ENCODE measurements at places on chromosomes 3 and 15.

DNA sequence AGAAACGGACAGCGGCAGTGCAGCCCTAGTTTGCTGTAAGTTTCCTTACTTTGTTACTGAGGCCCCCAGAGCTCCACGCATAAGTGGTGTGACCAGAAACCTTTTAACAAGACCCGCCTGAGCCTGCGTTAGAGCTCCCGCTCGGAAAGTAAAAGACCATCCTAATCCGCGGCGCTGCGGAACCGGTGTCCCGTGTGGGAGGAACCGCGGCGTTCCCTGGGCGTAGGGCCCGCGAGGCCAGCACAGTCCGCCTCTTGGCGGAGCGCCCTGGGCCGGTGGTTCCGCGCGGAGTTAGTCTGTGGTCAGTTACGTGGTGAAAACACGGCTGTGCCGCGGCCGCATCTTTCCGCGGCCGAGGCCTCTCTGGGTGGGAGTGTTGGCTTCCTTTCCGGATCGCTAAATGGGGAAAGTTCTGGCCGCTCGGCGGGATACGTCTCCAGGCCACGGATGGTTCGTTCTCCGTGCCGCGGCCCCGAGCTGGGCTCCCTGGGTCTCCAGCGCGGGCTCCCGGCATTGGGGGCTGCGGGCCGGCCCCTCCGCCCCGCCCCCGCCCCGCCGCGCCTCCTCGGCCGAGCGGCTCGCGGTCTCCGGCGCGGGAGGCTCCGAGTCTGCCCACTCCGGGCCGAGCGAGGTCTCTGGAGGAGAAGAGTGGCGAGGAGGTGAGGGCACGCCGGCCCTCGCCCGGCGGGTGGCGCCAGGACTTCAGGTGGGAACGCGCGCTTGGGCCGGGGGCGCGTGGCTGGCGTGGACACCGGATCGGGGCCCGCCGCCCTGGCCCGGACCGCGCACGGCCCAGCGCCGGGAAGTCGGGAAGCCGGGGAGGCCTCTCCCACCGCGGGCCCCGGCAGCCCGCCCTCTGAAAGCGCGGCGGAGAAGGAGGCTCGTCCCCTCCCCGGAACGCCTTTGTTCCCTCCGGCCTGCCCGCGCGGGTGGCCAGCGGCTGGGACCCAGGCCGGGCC, 754 bp downstream of the B3GNT5 start:
- DNase-seq: peak; percentile 49

DNA sequence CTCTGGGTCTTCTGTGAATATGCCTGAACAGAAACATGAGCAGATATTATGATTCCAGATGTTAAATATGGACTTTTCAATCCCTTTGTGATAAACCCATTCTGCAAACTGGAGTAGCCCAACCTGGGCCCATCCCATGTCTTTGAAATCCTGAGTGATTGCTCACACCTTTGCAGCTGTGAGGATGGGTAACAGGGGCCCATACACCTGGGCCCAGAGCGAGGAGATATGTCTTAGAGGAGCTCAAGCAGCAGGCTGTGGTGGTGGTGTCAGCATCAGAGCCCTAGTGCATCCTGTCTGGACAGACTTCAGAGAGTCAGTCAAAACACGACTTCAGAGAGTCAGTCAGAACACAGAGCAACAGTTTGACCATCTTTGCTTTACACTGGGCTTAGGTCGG, 64.9 kb upstream of the LIMD1 start:
- DNase-seq: no peak

DNA sequence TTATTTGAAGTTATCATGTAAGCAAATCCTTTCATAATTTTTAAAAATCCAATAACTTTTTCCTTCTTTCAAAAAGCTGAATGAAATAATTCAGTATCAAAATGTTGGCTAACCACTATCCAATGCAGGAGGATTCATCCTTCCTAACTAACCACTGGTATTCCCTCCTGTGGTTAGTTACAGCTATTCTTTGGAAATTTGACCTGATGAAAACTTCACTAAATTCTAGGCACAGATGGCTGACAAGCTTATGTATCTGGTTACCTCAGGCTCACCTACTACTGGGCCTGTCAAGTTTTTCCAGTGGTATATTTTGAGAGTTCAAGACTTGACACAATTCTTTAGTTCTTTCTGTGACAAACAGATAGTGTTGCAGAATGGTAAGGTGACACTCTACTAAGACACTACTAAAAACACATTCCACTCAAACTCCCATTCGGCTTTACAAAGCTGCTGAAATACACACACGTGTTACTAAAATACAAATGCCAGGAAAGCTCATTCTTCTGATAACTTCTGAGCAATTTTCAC, 15.8 kb downstream of the NPTN start:
- DNase-seq: no peak

DNA sequence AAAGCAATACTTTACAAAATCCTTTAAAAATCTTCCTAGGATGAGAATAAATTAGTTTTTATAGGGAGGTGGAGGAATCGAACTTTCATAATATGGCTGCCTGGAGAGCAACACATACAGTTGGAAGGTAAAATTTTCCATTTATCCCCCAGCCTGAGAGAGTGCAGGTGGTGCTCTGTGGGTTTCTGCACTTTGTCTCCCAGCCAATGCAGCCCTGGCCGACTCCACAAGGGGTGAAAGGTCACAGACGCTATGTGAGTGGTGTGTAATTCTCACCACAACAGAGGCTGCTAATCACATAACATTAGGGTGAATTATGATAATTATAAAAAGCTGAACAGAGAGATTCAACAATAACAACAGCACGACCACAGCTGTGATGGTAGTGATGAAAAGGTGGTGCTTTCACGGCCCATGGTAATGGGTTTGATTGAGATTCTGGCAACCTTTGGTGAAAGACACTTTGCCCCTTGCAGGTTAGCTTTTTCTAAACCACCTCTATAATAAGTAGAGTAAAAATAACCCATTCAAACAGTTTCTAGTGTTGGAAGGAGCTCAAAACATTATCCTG, 30.1 kb upstream of the NANOGP8 start:
- DNase-seq: no peak

DNA sequence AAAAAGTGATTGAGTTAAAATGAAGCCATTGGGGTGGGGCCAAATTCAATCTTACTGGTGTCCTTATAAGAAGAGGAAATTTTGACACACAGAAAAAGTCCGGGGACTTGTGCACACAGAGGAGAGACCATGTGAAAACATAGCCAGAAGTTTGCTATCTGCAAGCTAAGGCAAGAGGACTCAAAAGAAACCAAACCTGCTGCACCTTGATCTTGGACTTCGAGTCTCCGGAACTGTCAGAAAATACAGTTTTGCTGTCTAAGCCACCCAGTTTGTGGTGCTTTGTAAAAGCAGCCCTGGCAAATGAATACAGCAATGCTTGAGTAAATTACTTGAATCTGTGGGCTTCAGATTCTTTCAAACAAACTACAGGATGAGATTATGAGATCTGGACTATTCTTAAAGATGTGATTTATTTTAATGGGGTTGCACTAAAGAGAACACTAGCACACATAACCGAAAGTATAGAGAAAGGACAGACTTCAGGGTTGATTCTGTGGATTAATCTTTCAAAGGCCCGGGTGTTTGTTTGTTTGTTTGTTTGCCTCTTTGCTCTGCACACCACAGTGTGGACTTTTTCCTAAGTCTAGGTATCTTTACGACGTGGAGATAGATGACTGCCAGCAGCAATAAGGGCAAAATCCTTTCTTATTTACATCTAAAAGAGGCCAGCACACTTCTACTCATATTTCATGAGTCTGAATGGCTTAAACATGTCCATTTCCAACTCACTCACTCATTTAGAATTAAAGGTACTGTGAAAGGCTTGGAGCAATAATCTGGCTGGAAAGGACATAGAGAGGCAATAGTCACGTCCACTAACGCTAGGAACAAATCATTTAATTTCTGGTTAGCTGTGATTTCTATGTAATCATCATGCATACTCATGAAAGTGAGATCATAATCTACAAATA, 53.9 kb upstream of the SSR3 start:
- peak; percentile 59 for DNase-seq

Data from A673 (cell line).